Renal pelvis (tissue), 12 donors: ENCODE measurements at places on chromosomes 7 and 10. TPM values are rescaled to one million over a fixed set of nuclear protein-coding genes. Genes with fewer than 3 reads are reported as not detected.

The C10orf105 gene
- polyA plus RNA-seq: 0.21 TPM

The VWA2 gene
- polyA plus RNA-seq: 3.2 TPM

The GNGT1 gene
- polyA plus RNA-seq: not detected

The AZGP1 gene
- 70.1 TPM for polyA plus RNA-seq

The C10orf67 gene
- polyA plus RNA-seq: 2.2 TPM

The PNLIP gene
- not detected for polyA plus RNA-seq

The CAV1 gene
- polyA plus RNA-seq: 34.8 TPM

The CALHM1 gene
- polyA plus RNA-seq: 0.14 TPM

The PAPSS2 gene
- polyA plus RNA-seq: 36.0 TPM

The TMEM213 gene
- 52.0 TPM for polyA plus RNA-seq

The CYTH3 gene
- polyA plus RNA-seq: 39.5 TPM

The TTYH3 gene
- 138 TPM for polyA plus RNA-seq

The CALHM3 gene
- not detected for polyA plus RNA-seq

The IL15RA gene
- 2.2 TPM for polyA plus RNA-seq

The ODAD2 gene
- polyA plus RNA-seq: 1.8 TPM

The HYAL4 gene
- polyA plus RNA-seq: 0.15 TPM

The TFEC gene
- polyA plus RNA-seq: 22.1 TPM

The LEP gene
- 0.27 TPM for polyA plus RNA-seq

The FGFR2 gene
- polyA plus RNA-seq: 85.3 TPM
